ENCODE measurements at places on chromosomes 11 and 22.

DNA sequence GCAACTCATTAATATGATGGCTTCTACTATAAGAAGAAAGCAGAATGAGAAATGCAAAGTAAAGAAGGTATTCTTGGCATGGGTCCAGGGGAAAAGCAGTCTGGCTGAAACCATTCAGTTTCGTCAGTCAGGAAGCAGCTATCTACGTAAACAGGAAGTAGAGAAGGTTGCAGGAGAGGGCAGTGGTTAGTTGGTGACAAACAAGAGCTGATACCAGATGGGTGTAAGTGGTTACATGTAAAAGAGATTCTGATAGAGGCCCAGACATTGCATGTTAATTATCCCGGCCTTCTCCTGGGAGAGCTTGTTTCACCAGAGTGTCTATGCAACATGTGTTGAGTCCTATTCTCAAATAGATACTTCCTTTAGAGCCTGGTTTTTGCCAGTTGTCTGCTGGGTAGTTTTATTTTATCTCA is 58.4 kb upstream of the PSMA1 start:
- no peak for DNase-seq

DNA sequence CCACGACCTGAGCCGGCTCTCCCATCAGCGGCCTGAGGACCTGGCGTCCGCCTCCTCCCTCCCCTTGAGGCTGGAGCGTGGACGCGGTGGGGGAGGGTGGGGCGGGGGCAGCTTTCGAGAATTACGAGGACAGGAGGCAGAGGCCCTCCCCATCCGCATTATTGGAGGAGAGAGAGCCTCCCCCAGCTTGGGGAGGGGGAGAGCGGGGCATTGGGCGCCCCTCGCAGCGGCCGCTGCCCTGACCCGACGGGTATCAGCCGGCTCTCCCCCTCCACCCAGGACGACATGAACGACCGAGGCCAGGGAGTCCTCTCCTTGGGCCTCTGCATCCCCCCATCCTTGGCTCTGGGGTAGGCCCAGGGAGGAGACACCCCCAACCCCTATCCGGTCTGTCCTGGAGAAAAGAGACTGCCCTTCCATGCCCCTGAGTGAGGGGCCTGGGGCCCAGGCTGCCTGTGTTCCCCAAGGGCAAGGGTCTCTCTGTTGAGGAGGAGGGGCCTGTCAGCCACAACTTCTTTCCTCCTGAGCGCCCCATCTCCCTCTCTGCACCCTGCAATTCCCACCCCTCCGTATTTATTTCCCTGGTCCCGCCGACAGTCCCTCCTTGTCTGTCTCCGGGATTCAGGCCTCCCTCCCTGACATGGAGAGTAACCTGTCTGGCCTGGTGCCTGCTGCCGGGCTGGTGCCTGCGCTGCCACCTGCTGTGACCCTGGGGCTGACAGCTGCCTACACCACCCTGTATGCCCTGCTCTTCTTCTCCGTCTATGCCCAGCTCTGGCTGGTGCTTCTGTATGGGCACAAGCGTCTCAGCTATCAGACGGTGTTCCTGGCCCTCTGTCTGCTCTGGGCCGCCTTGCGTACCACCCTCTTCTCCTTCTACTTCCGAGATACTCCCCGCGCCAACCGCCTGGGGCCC is 495 bp downstream of the GPR137 start:
- DNase-seq = no peak

GRCh38 chr22:30015229-30015797 is 65.0 kb upstream of the HORMAD2 start:
- no peak for DNase-seq

DNA sequence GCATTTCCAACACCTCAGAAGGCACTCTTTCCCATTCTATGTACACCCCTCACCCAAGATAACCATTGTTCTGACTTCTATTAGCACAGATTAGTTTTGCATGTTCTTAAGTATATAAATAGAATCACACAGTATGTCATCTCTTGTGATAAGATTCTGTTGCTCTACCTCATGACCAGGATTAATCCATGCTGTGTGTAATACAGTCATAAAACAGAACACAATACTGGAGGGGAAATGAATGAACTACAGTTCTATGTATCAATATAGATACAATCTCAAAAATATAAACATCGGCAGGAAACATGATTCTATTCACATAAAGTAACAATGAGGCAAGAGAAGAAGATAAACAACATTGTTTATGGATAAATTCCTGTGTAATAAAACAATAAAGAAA is 151.5 kb downstream of the ATG16L2 start:
- no peak for DNase-seq

DNA sequence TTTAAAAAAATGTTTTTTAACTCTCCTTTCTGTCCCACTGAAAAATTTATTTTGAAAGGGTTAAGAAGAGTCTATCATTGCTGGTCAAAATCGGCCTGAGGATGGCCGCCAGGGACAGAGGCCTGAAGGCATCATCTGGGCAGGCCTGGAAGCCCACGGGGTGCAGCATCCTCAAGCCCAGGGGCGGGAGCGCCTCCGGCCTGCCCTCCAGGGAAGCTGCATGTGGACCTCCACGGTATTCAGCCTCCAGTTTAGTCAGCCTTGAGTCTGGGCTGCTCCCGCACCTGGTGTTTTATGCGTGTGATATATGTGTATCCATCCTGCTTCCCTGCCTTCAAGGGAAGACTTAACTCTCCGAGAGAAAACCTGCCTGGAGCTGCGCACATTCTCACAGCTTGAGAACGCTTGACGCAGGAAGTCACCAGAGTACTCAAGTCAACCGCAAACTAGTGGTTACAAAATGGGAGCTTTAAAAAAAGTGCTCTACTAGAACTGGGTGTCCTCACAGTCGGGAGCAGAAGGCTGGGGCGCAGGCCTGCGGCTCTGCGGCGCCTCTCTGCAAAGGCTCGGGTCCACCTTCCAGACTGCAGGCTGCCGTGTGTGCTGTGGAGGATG is 13.6 kb upstream of the BID start:
- DNase-seq = no peak

- DNase-seq = no peak
Measured at GRCh38 chr11:120675171-120675570, 163.6 kb downstream of the GRIK4 start.

- no peak for DNase-seq
Measured at GRCh38 chr11:117826190-117826570, 1.6 kb upstream of the FXYD2 start.

DNA sequence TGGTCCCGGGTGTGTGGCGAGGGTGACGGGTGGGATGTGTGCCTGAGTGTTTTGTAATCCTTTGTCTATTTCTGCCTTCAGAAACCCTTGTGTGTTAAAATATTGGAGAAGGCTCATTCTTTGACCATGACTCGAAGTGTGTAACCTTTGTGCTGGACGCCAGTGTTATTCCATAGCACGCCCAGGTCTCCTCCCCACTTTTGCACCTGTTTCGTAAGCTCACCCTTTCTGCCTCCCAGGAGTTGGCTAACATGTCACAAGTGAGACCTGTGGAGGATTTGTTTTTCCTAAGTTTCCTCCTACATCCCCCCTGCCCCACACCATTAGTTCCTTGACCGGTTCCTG is 382 bp downstream of the C11orf54 start:
- no peak for DNase-seq

- DNase-seq = no peak
Measured at GRCh38 chr11:125457814-125458343, 38.2 kb downstream of the FEZ1 start.

DNA sequence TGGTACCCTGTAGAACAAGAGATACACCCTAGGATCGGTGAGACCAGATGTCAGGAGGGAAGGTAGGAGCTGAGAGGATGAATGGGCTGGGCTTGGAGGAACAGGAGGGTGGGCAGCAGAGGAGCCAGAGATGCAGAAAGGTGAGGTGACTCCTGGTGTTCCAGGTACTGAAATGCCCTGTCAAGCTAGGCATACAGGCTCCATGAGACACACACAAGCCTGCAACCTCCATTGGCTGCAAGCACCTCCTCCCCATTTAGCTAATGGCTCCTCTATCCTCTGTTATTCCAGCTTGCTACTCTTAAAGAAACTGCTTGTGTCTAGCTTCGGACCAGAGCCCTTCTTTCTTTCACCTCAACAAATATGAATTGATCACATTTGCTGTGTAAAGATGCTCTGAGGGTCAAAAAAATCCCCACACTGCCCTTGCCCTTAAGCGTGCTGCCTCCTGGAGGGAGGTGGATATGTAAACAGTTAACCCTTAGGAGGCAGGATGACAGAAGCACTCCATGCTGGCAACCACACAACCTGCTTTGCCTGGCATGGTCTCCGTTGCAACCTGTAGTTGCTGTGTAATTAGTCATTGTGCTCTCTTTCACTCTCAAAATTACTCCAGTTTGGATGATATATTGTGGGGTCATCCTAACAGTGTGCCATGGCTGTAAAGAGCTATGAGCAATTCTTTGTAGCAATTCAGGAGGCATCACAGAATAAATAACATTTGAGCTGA is 156.0 kb downstream of the PKNOX2 start:
- DNase-seq = no peak

DNA sequence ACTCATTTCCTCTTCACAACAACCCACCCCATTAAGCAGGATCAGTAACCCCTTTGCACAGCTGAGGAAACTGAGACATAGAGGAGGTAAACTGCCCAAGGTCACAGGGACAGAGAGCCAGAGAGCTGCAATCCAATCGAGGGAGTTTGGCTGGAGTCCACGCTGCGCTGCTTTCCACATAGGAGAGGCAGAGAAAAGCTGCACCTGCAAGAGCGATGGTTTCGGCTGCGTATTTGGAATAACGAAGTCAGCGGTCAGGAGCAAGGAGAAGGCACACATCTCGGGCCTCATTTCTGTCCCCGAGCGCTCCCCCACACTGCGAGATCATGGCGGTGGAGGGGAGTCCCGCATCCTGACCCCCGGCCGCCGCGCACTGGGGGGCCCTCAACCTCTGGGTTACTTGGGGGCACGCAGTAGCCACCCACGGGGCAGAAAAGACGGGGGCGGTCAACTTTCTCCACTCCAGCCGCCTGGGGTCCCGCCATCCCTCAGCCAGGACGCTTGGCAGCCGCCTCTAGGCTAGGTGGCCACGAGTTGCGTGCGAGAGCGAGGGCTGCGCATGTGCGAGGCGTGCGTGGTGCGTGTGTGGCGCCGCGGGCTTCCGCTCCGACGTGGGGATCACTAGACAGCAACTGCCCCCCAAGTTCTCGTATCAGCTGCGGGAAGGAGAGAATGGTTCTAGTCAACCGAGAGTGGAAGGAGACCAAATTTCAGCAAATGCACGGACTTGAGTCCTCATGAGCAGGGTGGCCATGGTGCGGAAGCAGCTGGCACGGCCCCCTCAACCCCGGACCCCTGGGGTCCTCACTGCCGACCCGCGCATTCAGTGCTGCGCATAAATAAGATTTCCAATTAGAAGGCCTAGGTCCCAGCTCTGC is 42.3 kb upstream of the CLDN5 start:
- no peak for DNase-seq

DNA sequence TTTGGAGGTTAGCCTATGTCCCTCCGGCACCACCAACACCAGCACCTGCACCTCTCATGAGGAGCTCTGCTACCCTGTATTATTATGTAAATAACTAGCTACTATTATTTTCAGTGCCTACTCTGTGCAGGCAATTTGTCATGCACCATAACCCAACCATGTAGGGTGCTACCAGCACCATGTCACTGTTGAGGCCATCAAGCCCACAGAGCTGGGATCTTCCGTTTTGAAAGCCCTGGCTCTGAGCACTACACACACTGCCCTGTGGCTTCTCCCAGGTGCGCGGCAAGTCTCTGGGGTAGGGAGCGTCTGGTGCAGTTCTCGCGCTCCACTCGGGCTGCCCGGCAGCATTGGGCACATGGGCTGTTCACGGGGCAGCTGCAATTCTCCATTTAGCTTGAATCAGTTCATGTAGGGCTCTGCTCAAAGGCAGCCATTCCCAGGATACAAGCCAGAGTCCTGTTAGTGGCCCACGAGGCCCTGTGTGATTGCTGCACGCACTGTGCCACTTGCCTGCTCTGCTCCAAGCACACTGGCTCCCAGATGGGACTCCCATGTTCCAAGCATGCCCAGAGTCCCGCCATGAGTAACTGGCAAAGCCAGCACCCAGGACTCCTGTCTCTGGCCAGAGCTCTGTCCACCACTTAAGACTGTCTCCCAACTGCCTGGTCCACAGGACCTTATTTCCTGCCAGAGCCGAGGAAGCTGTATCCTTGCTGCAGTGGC is 42.5 kb upstream of the CDON start:
- no peak for DNase-seq

- DNase-seq = no peak
Measured at GRCh38 chr11:123920943-123921342, 18.5 kb upstream of the OR4D5 start.

DNA sequence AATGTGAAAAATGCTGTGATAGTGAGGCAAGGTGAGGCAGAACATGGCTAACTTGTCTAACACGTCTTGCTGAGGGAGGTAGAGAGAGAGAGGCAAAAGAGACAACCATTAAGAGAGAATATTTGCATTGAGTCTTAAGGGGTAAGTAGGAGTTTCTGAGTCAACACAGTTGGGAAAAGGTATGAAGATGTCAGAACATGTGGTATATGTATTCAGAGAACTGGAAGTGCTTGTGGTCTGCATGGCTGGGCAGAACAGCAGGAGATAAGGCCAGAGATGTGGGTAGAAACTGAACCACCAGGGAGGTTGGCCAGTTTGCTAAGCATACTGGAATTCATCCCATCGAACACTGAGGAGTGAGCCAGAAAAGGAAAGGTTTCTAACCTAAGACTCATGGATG is 25.0 kb upstream of the SLC5A1 start:
- DNase-seq = no peak

GRCh38 chr11:65121447-65121864 is 478 bp downstream of the FAU start:
- no peak for DNase-seq

DNA sequence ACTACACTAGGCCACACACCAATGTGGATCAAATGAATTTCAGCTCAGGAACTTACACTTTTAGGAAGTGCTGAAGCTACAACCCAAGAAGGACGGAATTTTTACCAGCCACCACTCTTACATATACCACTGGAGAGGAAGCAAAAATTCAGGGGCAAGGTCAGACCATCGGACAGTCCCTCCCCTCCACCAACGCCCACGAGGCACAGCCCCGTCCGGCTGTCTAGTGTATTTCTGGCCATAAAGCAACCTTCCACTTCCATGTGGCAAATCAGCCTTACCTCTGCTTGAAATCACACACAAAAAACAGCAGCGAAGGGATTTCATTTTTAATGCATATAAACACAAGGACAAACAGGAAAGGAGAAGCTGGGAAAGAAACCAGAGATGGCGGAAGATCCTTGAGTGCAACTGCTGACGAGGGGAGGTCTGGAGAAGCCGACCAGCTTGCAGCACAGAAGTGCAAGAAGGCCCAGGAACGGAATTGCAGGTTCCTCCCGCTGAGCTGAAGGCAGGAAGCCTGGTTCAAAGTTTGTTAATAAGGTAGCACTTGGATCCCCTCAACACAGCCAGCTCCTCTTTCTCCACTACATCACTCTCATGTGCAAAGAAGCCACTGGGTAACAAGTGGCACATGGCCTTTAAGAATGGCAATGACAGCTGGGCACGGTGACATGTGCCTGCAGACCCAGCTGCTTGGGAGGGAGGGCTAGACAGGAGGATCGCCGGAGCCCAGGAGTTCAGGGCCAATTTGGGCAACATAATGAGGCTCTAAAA is 71.5 kb downstream of the SHANK2 start:
- DNase-seq = no peak

DNA sequence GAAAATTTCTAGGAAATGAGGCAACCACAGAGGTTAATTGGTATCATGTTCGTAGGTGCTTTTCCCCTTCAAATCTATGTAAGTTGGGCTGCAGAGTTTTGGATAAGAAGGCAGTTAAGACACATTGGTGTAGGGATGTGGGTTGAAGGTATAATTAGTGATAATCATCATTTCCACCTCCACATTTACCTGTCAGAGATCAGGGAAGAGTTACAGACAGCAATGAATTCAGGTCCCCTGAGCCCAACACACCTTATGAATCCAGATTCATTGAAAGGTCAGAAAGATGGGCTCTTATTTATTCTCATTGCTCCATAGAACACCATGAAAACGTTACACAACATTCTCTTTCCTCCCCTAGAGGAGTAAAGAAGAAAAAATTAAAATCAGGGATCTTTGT is 308.7 kb downstream of the C11orf87 start:
- no peak for DNase-seq

Data from NCI-H1048 (cell line).